Kidney epithelial cell (primary cell): ENCODE measurements at places on chromosomes 6 and 20. TPM values are rescaled to one million over a fixed set of nuclear protein-coding genes. Genes with fewer than 3 reads are reported as not detected.

GRCh38 chr20:4089756-4090487, 74.6 kb upstream of the RNF24 start:
- DNase-seq: no peak

- no peak for DNase-seq
Measured at GRCh38 chr20:37745553-37745952, 51.7 kb downstream of the CTNNBL1 start.

DNA sequence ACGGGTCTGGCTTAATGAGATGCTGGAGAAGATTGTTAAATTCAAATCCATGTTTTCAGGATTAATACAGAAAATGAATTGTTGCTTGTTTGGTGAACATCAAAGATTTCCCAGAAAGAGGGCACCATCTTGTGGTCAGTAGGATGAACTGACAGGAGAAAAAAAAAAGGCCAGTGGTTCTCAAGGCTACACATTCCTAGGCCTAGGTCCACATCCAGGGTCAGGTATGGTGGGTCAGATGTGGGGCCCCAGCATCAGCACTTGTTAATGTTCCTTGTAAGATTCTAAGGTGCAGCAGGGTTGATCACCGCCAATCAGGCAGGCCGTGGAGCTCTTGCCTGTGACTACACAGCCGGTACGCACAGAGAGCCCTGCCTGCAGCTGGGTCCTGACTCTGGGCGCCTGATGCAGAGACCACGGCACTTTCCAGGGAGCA, 34.0 kb upstream of the FOXO3 start:
- peak; percentile 10 for DNase-seq

GRCh38 chr6:107398001-107398400, 61.4 kb downstream of the PDSS2 start:
- no peak for DNase-seq

GRCh38 chr6:168799067-168799466, 358.1 kb downstream of the SMOC2 start:
- DNase-seq: no peak

DNA sequence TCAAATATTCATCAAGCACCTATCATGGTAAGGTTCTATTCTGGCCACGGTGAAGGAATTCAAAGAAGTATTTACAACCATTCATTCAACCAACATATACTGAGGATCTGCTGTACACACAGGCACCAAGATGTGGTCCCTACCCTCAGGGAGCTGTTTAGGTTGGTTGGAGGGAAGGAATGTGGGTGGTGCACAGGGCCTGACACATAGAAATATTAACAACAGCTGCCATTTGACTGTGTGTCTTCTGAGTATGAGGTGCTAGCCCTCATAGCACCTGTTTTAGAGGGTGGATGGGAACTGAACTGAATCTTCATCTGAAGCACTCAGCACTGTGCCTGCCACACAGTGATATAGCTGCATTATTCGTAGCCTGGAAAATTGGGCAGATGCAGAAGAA, 7.3 kb downstream of the SNPH start:
- DNase-seq: peak; percentile 45

- no peak for DNase-seq
Measured at GRCh38 chr6:118511930-118512715, 36.0 kb upstream of the PLN start.

GRCh38 chr6:73028124-73028766, 197.1 kb downstream of the KHDC1L start:
- no peak for DNase-seq

- no peak for DNase-seq
Measured at GRCh38 chr6:21612067-21612745, 18.7 kb downstream of the SOX4 start.

- DNase-seq: no peak
Measured at GRCh38 chr20:43124241-43124640, 65.5 kb downstream of the PTPRT start.

- peak; percentile 28 for DNase-seq
Measured at GRCh38 chr20:49132995-49133478, 55.1 kb downstream of the STAU1 start.

DNA sequence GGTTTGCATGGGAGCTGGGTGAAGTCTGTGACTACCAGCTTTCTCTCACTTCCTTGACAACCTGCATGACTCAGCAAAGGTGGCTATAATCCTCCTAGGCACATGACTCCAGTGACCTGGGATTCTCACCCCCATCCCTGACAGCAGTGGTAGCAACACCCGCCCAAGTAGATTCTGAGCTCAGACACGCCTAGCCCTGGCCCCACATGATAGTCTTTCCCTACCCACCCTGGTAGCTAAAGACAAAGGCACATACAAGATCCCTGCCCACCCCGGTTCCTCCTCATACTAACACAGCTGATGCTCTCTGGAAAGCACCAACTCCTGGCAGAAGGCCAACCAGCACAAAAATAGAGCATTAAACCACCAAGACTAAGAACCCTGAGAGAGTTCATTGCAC, 25.9 kb upstream of the CRISP1 start:
- no peak for DNase-seq

GRCh38 chr20:48403167-48403761, 424.5 kb downstream of the PREX1 start:
- no peak for DNase-seq

DNA sequence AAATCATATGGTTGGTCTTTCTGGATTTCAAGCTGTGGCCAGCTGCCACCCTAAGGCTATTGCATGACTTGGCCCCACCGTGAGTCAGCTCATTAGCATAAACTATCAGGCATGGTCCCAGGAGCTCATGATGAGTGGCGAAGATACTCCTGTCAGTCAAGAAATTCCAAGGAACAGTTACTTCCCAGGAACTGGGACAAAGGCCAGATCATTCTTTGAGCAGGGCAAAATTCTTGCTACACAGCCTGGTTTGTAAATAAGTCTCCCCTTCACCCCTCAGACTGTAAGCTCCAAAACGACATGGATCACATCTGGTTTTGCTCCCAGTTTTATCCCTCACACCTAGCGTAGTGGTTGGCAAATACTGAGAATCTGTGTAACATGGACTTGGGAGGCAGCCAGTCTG, 33.0 kb upstream of the KIAA1586 start:
- peak; percentile 41 for DNase-seq

DNA sequence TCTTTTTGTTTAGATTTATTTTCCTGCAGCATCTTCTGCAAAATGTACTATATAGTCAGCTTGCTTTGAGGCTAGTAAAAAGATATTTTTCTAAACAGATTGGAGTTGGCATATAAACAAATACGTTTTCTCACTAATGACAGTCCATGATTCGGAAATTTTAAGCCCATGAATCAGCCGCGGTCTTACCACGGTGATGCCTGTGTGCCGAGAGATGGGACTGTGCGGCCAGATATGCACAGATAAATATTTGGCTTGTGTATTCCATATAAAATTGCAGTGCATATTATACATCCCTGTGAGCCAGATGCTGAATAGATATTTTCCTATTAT, 3.2 kb downstream of the FOXC1 start:
- DNase-seq: no peak

GRCh38 chr20:63957690-63958441, 1.6 kb upstream of the UCKL1 start:
- no peak for DNase-seq

- DNase-seq: no peak
Measured at GRCh38 chr6:98839781-98840361, 5.5 kb downstream of the POU3F2 start.

GRCh38 chr20:4225745-4226144, 210.4 kb upstream of the RNF24 start:
- DNase-seq: peak; percentile 87

GRCh38 chr6:159252955-159253508, 83.8 kb downstream of the FNDC1 start:
- DNase-seq: no peak

DNA sequence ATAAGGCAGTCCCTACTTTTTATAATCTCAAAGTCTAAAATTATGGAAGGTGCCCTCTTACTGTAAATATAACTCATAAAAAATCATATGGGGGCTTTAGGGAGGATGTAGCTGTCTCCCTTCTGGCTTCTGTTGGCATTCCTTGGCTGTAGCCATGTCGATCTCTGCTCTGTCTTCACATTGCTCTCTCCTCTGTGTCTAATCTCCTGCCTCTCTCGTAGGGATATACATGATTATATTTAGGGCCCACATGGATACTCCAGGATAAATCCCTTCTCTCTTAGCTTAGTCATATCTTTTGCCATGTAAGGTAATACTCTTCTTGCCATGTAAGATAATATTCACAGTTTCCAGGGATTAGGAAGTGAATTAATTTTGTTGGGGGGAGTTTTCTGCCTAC, 28.6 kb downstream of the CDS2 start:
- DNase-seq: no peak

DNA sequence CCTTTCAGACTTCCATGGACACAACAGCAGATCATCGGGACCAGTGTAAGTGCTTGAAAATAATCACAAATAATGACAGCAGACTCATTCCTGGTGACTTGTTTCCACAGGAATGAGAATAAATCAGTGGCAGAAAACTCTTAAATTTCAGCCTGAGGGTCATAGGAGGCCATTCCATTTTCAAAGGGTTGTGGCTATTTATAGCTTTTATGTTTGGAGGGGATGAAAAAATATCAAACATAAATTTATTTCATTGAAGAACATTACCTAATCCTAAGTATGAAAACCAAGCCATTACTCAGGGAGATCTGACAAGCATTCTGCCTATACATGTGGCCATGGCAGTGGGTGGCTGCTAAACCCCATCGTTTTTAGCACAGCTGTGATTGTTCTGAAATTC, 173.6 kb upstream of the CNR1 start:
- no peak for DNase-seq

GRCh38 chr6:43475516-43475915, 1.9 kb upstream of the TJAP1 start:
- no peak for DNase-seq

- DNase-seq: no peak
Measured at GRCh38 chr6:95203153-95203754, 374.1 kb upstream of the MANEA start.

DNA sequence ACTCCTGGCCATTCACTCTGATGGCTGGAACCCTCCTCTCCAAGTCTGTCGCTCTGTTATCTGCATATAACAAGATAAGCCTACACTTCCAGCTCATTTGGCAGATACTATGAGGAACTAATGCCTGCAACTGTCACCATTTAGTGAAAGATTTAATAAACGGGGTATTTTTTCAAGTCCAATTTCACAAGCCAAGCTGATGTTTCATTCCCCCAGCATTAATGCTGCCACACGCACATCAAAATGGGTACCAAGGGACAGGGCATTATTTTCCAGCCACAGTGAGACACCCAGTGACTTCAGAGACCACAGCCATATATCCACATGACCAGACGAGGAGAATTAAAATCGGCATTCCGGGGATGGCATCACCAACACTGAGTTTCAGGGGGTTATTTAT, 175.5 kb downstream of the PTPRT start:
- no peak for DNase-seq

DNA sequence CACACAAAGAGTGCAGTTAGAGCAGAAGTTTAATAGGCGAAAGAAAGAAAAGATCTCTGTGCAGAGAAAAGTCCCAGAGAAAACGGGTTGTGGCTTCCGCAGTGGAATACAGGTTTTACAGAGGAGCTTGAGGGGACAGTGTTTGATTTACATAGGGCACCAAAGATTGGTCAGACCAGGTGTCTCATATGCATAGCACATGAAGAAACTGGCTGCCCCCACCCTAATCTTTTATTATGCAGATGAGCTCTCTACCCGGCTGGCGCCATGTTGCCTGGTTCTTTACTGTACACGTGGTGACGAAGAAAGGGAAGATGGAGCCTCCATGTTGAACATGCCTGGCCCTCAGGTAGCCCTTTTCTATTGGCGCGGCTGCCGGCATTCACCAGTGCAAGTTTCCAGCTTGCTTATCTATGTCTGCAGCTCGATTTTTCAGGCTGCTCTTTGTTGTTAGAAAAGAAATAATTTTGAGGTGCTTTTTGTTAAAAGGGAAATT, 47.4 kb downstream of the SLC35B3 start:
- DNase-seq: no peak

DNA sequence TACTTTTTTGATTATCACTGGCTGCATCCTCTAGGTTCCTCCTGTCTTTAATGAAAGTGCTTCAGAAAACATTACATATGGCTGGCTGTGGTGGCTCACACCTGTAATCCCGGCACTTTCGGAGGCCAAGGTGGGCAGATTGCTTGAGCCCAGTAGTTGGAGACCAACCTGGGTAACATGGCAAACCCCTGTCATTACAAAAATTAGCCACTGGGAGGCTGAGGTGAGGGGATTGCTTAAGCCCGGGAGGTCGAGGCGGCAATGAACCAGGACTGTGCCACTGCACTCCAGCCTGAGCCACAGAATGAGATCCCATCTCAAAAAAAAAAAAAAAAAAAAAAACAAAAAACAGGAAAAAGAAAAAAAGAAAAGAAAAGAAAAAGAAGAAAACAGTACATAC, 35.3 kb downstream of the BEND3 start:
- no peak for DNase-seq

DNA sequence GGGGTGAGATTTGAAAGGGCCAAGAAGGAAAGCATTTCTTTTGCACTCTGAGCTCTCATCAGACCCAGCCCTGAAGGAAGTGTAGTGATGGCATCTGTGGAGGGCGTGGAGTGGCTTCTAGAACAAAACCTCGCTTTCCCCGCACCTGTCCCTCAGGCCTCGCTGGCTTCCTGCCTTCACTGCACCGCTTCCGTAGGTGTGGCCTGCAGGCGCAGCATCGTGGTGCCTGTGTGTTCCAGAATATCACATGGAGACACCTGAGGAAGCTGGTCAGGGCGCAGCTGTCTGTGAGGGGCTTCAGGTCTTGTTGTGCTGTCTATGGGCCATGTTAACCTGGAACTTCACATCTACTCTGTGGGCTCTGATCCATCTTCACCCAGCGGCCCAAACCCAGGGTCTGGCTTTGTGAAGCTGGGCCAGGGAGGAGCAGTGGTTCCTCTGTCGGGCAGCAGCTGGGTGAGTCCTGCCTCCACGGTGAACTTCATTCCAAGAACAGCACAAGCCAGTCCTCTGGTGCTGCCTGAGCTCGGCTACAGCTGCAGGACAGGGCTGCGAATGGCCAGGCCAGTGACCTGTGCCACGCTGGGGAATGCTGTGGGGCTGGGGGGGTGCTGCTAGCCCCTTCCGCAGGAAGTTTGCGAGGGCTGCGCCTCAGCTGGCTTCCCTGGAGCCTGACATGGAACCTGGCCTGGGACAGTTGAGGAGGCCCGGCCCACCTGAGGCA, 40.9 kb downstream of the DSTN start:
- DNase-seq: no peak

- no peak for DNase-seq
Measured at GRCh38 chr6:135325624-135326424, 144.7 kb downstream of the MYB start.

FOXA2 gene
- 0.04 and 0.27 TPM in 2 replicates for total RNA-seq

MACROD2 gene
- 0.79 and 7.9 TPM in 2 replicates for total RNA-seq

HLA-DRB5 gene
- 0.21 TPM in 1 of 2 replicates, not detected in the other for total RNA-seq

SLC35B3 gene
- 14.0 and 17.5 TPM in 2 replicates for total RNA-seq

NPBWR2 gene
- not detected in 2 replicates for total RNA-seq

SPEF1 gene
- total RNA-seq: 0.07 TPM in 1 of 2 replicates, not detected in the other

SNAI1 gene
- 1.0 TPM in 1 of 2 replicates, not detected in the other for total RNA-seq

AURKA gene
- 8.0 and 8.5 TPM in 2 replicates for total RNA-seq

SCAF8 gene
- total RNA-seq: 40.9 and 41.1 TPM in 2 replicates

JPH2 gene
- 2.4 and 3.0 TPM in 2 replicates for total RNA-seq

BCKDHB gene
- 14.8 and 21.5 TPM in 2 replicates for total RNA-seq

TAAR6 gene
- total RNA-seq: not detected in 2 replicates

RBPJL gene
- total RNA-seq: not detected in 2 replicates

RFX6 gene
- not detected in 2 replicates for total RNA-seq

PDE7B gene
- total RNA-seq: 0.34 and 0.84 TPM in 2 replicates

TBX18 gene
- total RNA-seq: 0.46 and 0.48 TPM in 2 replicates

PAX1 gene
- not detected in 2 replicates for total RNA-seq
